Amniotic stem cell (primary cell): ENCODE measurements at places on chromosomes 2 and 18.

DNA sequence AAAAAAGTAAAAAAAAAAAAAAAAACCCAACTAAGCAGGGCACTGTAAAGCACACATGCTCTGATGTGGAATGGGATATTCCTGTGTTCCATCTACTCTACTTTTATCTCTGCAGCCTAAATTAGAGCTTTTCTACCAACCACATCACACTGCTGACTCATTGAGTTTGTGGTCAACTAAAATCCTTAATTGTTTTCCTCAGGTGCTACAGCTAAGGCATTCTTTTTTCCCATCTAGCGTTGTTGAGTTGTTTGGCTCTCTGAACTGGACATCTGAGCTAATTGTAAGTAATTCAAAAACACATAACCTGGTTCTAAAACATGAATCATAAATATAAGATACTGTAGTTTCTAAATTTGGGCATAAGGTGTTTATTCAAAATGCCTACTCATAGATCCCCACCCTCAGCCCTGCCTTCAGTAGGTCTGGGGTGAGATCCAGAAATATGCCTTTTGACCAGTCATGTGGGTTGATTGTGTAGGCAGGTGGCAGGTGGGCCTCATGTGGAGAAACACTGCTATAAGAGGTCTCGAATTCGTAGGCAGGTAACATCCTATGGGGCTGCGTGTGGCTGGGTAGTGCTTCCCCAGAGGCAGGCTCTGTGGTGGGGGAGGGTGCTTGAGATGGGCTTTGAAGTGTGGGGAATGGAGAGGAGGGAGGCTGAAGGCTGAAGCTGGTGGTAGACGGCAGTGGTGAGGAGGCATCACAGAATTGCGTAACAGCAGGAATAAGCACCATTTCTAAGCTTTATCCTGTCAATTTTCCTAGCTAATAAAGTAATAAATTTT, 27.2 kb downstream of the ANKRD29 start:
- no peak for DNase-seq

DNA sequence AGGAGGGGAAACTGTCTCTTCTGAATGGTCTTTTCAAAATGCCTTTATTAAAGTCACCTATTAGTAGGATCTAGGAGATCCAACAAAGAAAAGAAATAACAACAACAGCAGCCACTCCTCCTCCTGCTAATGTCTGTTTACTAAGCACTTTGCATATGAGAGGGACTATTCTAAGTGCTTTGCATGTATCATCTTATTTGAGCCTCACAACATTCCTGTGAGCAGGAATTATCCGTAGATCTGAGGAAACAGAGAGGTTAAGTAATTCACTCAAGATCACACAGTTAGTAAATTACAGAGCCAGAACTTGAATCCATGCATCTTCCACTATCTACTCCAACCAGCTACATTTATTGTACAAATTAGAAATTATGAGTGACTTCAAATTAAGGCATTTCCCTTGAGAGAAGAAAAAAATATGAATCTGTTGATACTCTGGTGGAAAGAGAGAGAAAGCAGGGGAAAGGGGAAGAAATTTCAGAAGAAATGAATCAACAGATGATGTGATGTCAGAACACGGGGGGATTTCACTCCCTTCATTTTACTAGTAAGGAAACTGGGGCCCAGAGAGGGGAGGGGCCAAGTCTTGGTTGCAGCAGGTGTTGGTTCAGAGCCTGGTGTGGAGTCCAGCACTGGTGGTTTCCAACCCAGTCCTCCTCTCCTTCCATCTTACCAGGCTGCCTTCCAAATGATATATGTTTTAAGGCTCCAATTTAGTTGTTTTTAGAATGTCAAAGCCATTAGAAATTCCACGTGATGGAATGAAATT, 49.7 kb downstream of the TSN start:
- DNase-seq = no peak

GRCh38 chr2:85785027-85785822, 31.4 kb downstream of the ATOH8 start:
- peak; percentile 41 for DNase-seq

DNA sequence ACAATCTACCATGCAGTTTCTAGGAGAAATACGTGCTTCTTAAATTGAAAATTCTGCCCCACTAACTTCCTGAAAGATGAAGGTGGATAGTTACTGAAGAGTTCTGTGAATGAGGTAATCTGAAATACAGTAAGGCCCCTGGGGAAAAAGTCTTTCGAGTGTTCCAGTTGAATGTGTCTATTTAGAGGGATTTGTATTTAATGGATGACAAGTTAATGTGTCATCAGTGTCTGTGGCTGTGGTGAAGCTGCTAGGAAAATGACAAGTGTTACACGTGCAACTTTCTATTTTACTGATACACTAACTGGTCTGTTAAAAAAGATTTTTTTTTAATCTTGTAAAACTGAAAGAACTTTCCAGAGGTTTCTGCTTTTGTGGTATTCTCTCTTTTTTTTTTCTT, 384.6 kb downstream of the STK39 start:
- no peak for DNase-seq

GRCh38 chr2:129813404-129813803, 166.1 kb upstream of the RAB6C start:
- DNase-seq = no peak

- DNase-seq = no peak
Observed at GRCh38 chr18:27860701-27861107, 316.2 kb downstream of the CDH2 start.

- no peak for DNase-seq
Observed at GRCh38 chr2:100279586-100280534, 42.4 kb downstream of the LONRF2 start.

GRCh38 chr2:241774419-241775222, 2.0 kb upstream of the GAL3ST2 start:
- DNase-seq = no peak

DNA sequence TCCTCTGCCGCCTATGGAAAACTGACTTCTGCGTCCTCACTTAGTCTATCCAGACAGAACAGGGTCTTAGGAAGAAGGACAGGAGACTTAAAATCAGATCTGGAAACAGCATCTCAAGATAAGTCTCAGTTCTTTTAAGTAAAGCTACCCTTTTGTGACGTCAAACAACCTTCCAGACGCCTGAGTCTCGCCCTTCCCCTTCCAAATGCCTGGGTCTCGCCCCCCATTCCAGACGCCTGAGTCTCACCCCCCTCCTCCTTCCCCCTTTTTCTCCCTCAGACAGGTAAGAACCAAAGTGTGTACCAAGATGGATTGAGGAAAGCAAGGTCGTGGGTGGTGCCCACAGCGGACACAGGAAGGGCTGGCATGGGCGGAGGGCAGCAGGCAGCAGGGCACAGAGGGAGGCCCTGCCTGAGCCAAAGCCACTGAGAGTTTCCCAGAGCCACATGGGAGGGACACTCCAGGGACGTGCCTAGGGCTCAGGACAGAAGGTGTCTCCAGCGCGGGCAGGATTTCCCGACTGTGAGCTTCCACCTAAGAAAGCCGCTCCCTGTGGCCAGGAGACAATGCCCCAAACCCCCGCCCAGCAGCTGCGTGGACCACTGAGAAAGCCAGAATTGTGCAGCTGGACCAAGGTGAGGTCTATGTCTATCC, 51.3 kb downstream of the ANKMY1 start:
- DNase-seq = no peak

- no peak for DNase-seq
Observed at GRCh38 chr18:46859855-46860254, 57.5 kb downstream of the PIAS2 start.

DNA sequence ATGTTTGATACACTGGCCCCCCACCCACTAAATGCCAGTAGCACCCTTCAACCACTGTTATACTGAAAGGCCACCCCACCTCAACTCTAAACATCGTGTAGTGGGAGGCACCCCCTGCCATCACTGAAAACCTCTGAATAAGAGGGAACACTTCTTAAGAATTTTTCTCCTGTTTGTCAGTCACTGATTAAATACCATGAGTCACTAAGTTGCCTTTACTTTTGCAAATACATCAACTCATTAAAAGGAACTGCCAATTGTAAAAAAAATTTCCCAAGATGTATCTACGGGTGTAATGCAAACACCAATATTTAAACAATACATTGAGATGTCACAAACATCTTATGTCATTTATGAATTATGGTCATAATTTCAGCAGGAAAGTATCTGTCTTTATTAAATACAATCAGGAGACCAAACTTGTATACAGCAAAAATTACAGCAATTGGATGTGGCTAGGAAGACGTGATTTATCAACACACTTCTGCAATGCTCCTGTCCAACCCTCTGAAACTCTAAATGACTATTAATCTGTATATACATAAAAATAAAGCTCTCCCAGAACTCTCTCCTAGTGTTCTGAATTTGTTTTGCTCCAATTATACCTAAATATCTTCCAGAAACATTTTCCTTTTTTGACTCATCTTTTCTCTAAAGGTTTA, 144.1 kb upstream of the STK17B start:
- no peak for DNase-seq

DNA sequence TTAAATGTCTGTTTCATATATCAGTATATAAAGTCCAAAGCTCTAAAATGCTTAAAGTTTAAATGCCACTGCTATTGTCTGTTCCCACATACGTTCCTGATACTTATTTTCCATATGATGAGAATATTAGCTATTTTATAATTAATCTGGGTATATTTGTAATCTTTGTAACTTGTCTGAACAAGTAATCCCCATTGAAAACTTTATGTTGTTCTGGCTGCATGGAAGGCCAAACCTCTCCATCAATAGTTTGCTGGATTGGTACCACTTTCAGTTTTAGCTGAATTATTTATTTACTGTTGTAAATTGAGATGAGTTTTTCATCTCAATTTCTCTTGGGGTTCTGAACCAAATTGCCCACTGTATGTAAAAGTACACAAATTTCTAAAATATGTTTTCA, 1.5 kb downstream of the MBD5 start:
- DNase-seq = no peak

DNA sequence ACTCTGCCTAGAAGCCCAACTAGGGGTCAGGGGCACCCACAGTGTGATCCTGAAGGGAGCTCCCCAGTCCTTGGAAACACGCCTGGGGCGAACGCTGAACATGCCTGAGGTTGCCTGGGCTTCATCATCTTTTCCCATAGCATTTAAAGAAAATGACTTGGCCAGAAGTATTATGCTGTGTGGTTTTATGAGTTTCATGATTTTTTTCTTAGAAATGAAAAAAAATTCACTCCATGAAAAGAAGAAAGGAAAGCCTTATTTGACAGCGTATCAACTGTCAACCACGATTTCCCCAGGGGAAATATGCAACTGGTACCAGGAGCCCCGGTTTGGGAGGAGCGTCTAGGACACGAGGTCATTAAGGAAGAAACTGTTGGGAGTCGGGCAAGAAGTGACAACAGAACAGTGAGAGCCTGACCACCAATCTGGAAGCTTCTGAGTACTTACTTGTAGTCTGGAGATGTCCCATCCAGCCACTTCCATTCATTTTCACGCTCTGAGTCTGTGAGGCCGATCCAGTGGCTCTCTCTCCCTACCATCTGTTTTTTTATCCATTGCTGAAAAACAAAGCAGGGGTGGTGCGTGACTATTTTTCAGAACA, 63.5 kb upstream of the THOC1 start:
- no peak for DNase-seq

DNA sequence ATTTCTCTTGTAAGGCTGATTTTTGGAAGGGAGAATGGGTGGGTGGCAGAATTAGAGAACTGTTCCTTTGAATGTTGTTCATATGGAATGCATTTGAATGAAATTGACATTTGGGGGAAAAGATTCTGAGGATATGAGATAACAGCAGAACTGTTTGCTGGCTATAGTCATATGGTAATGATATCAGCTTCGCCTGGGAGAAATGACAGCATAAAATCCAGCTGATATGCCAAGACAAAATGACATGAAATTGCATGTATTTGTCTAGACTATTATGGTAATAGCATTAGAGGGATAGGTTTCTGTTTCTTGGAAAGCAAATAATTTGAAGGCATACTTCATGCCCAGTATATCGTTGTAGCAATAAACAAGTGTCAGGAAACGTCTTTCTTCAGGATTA, 150.8 kb upstream of the SPATS2L start:
- DNase-seq = no peak

- no peak for DNase-seq
Observed at GRCh38 chr2:240335061-240335460, 100.4 kb upstream of the GPC1 start.

DNA sequence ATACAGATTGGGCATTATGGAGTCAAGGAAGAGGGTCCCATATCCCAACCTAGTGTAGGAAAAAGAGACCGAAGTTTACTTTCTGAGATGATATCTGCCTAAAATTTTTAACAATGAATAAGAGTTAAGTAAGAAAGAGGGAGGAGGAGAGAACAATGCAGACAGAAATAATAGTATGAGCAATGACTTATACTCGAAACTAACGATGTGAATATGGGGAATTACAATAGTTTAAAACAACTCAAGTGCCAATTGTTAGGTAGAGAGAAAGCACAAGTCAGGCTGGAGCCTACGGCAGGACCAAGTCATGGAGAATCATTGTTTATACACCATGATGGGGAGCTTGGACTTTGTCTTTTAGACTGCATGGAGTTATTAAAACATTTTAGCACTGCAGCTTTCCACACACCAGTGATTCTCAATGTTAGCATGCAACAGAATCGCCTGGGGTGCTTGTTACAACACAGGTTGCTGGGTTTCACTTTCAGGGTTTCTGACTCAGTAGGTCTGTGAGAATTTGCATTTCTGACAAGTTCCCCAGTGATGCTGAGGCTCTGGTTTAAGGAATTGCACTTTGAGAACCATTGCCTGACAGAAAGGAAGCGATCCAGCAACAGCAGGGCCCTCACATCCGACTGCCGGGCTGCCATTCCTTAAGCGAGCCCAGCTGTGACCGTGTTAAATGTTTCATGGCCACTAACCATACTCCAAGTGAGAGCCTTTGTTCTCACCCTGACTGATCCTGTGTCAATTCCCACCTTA, 511.2 kb downstream of the DCDC2C start:
- DNase-seq = no peak

DNA sequence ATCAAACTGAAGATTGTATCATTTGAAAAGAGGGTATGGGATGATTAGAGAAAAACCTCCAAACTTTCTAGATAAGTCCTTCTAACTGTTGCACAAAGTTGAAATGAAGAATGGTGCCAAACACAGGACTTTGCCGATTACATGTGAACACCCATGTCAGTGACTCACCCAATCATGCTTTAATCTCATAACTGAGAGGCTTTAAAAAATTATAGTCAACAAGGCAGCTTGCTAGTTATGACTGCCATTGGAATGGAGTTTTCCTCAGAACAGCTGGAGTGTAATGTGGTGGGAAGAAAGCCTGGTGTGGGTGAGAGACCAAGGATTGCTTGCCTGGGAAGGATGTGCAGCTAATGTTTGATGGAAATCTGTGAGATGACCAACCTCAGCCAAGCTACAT, 98.2 kb upstream of the ALPP start:
- no peak for DNase-seq

DNA sequence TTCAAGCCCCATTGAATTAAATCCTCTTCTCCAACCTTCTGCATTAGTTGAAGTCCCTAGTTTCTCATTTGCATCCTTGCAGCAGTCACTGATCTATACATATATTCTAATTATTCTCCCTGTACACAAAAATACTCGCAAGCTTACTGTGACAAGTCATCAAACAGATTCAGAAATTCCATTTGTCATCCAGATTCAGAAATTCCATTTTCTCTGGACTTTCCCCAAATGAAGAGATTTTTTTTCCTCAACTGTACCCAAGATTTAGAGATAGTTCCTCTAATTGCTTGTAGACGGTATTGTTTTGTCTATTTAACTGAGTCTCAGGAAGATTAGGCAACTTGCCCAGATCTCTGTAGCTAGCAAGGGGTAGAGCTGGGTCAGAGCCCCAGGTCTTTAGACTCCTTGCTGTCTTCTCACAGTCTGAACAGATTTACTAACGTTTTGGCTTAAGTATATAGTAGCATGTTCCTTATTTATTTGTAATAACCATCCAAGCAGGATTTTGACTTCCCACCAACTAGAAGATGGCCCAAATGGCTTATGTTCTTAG, 34.2 kb downstream of the RAB12 start:
- DNase-seq = no peak

- DNase-seq = no peak
Observed at GRCh38 chr2:134314681-134315368, 61.0 kb downstream of the MGAT5 start.
